ENCODE measurements at places on chromosomes 1 and 21.
A peak's percentile ranks its signal among the peaks of the same experiment; 100 is the strongest.

DNA sequence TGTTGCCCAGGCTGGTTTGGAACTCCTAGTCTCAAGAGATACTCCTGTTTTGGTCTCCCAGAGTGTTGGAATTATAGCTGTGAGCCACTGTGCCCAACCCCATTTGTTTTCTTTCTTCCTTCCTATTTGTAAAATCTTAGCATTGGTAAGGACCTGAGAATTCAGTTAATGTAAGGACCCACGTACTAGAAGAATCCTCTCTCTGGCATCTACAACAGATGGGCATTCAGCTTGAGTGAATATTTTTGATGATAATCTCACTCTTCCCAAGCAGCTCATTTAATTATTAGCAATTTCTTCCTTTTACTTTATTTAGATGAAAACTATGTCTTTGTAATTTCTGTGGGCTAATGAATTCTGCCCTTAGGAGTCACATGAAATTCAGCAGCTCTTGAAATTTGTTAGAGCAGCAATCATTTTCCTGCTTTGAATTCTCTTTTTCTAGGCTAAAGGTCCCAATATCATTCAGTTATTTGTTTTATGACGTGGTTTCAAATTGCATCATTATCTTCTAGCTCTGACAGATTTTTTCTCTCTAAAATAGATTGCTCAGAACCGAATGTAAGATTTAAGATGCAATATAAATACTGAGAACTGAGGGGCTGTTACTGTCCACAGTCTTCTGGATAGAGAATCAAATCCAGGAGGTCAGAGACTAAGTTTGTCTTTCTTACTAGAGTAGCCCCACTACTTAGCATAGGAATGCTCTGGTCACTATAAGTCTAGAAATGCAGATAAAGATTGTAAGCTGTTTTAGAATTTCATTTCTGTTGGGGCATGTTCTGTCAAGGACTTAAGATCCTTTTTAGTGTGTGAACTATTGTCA, 59.4 kb downstream of the EPB41 start:
- DNase-seq = no peak

- DNase-seq = no peak
Observed at GRCh38 chr1:24846671-24847070, 83.4 kb downstream of the RUNX3 start.

- DNase-seq = no peak
Observed at GRCh38 chr1:21894034-21894881, 42.9 kb downstream of the HSPG2 start.

DNA sequence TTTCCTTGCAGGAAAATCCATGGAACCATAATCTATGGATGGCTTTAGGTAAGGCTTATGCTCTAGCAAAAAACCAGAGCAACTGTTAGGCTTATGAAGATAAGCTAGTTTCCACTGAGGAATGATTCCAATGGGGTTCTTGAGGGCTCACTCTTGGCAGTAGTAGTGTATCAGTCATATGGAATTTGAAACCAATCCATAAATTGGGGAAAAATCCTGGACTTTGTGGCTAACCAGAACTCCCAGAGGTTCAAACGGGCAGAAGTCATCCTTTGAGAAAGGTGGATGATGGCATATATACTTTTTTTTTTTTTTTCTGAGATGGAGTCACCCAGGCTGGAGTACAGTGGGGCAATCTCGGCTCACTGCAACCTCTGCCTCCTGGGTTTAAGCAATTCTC, 54.2 kb upstream of the ATF3 start:
- no peak for DNase-seq

DNA sequence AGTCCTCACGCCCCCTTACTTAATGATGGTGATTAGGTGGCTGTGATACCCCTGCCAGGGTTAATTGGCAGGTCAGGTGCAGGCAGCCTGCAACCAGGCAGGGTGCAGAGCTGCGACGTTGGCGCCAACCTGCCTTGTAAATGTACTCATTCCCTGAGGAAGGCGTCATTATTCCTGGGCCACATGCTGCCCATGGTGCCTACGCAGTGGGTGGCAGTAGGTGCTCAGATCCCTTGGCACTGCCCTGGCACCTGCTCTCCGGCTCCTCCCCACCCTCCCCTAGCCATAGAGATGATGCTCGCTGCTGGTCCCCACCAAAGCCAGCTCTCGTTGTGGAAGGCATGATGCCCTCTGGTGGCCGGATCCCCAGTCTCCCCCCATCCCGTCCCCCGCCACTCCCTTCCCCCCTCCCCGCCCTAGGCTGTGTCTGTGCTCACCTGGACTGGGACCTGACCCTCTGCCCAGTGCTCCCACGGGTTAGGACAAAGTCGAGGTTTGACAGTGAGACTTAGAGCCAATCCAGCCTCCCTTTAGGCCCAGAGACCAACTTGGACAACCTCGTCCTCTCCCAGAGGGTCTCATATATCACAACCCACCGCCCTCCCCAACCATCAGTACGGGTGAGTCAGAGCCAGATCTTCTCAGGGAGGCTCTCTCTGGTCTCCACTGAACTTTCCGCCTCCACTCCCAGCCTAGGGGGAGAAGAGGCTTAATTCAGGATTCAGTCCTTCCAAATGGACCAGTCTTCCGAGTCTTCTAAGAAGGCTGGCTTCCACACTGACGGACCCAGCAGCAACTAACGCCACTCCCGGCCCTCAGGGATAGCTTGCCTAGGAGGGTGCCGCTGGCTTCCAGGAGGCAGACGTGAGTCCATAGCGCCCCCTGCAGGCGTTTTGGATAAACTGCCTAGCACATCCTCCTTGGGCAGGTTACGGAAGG, 5.7 kb downstream of the KRTCAP2 start:
- peak; percentile 75 for DNase-seq

DNA sequence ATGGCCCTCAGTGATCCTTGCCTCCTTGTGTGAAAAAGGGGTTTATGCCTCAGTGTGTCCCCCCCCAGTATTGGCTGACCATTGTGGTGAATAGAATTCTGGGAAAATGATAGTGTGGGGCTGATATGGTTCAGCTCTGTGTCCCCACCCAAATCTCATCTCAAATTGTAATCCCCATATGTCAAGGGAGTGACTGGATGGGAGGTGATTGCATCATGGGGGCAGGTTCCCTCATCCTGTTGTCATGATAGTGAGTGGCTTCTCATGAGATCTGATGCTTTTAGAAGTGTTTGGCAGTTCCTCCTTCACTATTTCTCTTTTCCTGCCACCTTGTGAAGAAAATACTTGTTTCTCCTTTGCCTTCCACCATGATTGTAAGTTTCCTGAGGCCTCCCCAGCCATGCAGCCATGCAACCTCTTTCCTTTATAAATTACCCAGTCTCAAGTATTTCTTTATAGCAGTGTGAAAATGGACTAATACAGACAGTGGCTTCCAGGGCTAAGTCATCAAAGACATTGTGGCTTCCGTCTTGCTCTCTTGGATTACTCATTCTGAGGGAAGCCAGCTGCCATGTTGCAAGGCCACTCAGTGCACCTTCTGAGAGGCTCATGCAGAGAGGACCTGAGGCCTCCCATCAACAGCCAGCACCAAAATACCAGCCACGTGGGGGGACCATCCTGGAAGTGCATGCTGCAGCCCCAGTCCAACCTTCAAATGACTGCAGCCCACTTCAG, 40.6 kb upstream of the SOD1 start:
- DNase-seq = no peak

- no peak for DNase-seq
Observed at GRCh38 chr1:97925151-97925550, 4.3 kb upstream of the DPYD start.
